Urinary bladder (tissue), 4 donors: ENCODE measurements at places on chromosomes 3 and 15. TPM values are rescaled to one million over a fixed set of nuclear protein-coding genes. Genes with fewer than 3 reads are reported as not detected.
A peak's percentile ranks its signal among the peaks of the same experiment; 100 is the strongest.

GRCh38 chr3:139689708-139690228, 12.0 kb upstream of the NMNAT3 start:
- no peak for DNase-seq

DNA sequence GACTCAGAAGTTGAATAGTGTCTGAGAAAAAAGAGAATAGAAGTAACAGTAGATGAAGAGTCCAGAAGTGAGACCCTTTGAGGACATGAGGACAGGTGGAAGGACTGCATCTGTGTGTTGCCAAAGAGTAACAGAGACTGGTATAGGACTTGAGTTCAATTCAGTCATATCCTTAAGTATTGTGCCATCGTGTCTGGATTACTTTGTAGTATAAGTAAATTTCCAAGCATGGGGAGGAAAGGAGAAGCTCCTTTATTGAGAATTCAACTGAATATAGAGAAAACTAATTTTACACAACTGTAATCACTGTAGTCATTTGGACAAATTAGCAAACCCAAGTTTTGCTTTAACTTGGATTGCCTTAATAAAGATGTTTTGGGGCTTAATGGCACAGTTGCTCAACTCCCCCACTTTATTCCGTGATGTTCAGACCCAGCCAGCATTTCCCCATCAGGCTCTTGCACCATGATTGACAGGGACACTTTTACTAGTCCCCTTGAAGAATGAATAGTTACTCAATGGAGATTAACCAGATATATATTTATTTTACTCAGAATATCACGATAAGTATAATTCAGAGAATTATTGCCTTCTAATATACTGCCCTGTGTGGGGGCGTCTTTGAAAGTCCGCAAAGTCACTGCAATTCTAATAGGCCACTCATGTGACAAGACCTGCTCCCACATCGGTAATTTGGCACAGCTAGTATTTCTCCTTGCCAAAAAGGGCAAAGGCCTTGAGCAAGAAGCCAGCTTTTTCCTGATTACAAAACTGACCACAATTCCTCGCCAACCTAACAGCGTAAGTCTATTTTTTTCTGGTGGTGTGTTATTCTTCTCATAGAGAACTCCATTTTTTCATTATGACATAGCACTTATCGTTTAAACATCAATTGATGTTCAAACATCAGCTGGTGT, 61.3 kb downstream of the PPARG start:
- no peak for DNase-seq

- DNase-seq = no peak
These were observed 328.1 kb downstream of the LRTM1 start for GRCh38 chr3:54599716-54600115.

DNA sequence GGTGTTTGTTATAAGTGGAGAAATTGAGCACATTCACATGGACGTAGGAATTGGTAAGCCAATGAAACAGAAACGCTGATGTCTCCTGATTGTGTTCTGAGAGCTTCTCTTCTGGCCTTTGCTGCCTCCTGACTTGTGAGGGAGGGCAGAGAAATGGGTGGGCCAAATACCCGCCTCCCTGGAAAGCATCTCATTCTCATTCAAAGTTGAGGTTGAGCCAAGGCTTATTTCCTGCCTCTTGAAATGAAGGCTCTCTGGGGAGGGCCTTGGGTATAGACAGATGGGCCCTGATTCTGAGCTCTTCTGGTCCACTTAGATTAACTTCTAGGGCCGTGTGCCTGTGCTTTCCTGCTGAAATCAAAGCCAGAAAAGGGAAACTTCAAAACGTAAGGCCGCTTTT, 57.4 kb upstream of the MYZAP start:
- no peak for DNase-seq

Gene HRG
- not detected for total RNA-seq

GRCh38 chr3:133230195-133230594, 169.7 kb upstream of the BFSP2 start:
- DNase-seq = no peak

- no peak for DNase-seq
These were observed 116.1 kb downstream of the KLF13 start for GRCh38 chr15:31442699-31443111.

- DNase-seq = no peak
These were observed 58.2 kb downstream of the ZNF148 start for GRCh38 chr3:125316949-125317348.

Gene LSMEM2
- 0.79 TPM for total RNA-seq

DNA sequence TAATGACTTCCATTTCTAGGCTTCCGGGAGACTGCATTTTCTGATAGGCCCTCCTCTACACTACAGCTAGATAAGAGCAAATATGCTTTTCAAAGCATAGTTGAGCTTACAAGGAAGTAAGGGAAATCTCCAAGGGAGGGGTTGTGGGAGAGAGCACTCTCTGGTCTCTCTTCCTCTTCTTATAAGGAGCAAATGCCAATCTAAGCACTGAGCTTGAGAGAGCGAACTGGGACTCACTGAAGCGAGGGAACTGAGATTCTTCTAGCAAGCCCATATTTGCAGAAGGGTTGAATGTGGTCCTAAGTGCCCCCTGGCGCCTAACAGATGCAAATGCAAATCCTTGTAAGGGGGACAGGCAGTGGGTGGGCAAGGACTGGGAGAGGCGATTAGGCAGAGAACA, 164.8 kb downstream of the ERC2 start:
- DNase-seq = no peak

DNA sequence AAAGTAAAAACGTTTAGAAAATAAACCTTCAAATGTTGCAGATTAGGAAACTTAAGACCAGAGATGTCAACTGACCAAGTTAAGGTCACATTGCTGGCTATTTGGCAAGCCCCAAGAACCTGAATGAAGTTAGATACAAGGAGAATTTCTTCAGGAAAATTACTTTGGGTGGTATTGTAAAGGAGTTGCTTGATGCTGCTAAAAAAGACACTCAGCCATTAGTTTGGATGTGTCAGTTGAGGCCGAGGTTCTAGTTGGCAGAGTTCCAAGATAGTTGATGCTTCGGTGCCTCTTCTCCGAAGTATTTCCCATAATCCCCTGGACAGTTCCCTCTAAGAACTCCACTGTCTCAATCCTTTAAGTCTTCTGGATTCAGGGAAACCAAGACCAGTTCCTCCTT, 24.3 kb downstream of the SIAH2 start:
- DNase-seq = no peak

DNA sequence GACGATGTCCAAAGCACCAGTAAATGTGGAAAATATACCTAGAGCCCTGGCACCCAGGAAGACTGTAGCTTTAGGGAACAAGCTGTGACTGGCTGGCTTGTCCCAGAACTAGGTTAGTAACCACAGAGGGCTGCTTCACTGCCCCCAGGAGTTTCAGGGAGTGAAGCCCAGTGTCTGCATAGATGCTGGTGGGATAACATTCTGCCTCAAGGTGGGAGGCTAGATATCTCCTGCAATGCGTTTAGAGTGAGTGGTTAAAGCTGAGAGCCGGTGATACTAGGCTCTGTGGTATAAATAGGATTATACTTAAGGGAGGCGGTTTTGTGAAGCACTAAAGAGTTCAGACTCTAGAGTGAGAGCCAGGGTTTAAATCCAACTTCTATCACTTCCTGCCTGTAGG, 11.7 kb upstream of the CP start:
- no peak for DNase-seq

GRCh38 chr3:133955892-133956291, 60.2 kb upstream of the RAB6B start:
- no peak for DNase-seq

GRCh38 chr3:48058091-48058490, 41.9 kb upstream of the MAP4 start:
- DNase-seq = no peak

- no peak for DNase-seq
These were observed 34.9 kb downstream of the CP start for GRCh38 chr3:149186721-149187120.

Gene EIF1B
- total RNA-seq = 31.9 TPM

DNA sequence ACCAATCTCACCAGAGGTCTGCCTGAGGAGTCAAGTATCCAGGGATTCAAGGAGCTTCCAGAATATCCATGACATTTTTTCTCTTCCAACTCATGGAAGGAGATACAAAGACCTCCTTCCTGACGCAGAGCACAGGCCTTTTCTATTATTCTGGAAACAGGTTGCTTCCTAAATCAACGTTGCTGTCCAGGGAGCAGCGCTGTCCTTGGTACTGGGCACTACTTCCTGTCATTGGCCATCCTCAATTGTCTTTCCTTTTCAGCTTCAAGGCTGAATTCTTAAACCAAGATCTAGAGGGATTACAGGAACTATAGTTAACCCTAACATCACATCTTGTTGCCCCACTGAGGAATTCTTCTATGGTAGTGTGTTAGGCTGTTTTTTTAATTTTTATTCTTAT, 50.4 kb upstream of the TBC1D21 start:
- no peak for DNase-seq

Gene IL17RD
- 33.4 TPM for total RNA-seq

Gene CCR5
- total RNA-seq = 1.4 TPM

DNA sequence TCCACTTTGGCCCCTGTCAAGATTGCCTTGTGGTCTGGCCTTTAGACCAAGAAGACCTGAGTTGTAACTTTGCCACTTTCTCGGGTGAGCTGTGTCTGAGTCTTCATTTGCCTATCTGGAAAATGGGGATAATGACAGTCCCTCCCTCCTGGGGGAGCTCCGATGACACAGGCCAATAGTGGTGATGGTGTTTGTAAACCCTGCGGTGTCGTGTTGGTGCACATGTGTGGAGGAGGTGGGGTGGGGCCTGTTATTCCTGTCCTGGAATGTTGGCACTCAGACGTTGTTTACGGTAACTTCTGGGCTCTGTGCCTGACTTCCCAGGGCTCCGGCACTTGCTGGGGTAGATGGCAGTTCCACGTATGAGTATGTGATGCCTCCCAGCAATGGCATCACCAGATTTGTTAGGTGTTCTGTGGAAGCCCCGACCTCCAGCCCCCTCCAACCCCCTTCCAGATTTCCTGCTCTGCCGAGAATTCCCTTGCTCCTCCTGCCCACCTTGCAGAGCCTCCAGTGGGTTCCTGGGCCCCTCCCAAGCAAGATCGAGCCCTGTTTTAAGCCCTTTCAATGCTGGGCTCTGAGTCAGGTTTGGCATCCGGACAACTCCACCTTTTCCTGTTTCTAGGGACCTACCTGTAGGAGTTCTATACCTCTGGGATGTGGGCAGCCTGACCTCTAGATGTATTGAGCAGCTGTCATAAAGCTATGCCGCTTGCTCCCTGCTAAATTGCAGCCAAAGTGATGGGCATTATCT, 31.4 kb downstream of the HRH1 start:
- DNase-seq = no peak

DNA sequence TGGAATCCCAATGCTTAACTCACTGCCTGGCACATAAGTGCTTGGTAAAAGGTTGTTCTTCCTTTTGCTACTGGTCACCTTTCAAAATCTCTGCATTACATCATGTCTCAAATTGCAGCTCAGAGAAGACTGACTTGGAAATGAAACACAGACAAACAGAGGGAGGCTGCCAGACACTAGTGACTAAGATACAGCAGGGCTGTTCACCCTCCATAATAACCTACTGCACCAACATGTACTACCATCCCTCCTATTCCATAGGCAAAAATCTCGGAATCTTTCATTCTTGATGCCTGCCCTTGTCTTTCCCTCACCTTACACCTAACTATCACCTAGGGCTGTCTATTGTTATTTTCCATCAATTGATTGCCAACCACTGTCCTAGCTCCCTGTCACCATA, 502.3 kb upstream of the ADAMTS9 start:
- no peak for DNase-seq

GRCh38 chr3:127853681-127854080, 31.4 kb upstream of the MGLL start:
- DNase-seq = no peak

Gene CFAP161
- 0.90 TPM for total RNA-seq

DNA sequence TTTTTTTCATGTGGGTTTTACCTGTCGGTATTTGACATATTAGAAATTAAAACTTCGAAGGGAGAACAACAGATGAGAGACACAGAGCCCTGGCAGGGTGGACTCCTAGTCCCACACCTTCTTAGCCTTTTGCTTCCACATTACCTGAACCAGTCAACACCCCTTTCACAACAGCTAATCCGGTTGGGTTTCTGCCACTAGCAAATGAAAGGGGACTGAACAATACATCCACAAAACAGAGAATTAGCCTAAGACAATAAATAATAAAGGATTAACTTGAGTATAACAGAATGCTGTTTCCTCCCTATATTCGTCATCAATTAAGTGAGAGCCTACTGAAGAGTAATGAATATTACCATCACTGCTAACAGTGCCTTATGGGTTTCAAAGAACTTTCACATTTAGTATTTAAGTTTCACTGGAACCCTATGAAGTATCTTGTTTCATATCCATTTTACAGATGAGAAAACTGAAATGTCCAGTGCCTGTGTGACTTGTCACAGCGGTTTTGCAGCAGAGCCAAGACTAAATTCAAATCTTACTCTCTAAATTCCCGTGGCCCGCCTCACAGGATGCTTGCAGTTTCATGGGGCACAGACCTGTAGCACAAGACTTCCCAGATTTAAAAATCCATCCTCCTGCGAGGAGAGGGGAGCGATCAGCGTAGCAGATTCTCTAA, 1.0 kb upstream of the RAB8B start:
- no peak for DNase-seq

Gene PIF1
- total RNA-seq = 4.1 TPM

Gene GPR27
- 2.7 TPM for total RNA-seq

GRCh38 chr3:176119826-176120225, 1077.5 kb downstream of the TBL1XR1 start:
- no peak for DNase-seq

GRCh38 chr3:160678292-160678842, 1.4 kb downstream of the ARL14 start:
- DNase-seq = peak; percentile 42

DNA sequence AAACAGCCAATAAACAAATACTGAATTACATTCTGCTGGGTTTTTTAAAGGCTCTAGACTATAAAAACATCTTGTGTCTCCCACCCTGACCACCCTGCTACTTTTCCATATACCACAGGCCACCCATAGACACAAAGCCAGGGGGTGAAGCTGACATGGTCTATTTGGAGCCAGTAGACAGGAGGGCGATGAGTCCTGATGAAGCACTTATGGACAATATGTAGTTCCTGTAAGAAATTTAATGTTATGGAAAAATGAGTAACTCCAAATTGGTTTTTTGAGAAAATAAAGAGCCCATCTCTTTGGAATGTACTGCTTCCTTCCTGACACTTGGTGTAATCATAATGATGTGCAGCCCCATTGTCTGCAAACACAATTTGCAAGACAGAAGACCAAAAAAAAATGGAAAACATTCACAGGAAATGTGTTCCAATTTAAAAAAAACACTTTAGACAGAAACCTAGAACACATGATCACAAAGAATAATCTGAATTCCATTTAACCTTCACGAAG, 11.8 kb downstream of the SSR3 start:
- no peak for DNase-seq

- DNase-seq = no peak
These were observed 2.7 kb downstream of the IQSEC1 start for GRCh38 chr3:13070391-13071070.
